ENCODE measurements at places on chromosomes 5 and 9. TPM values are rescaled to one million over a fixed set of nuclear protein-coding genes. Genes with fewer than 3 reads are reported as not detected.

The CARD6 gene
- total RNA-seq = 4.1 TPM

- H3K4me1 ChIP-seq = no peaks in the 10 kb centered on the region
- no peaks in the 10 kb centered on the region for H3K36me3 ChIP-seq
- no peak overlapping the region for H3K4me3 ChIP-seq
- DNase-seq = no peak
- H3K27ac ChIP-seq = no peak overlapping the region
- no peaks in the 10 kb centered on the region for H3K27me3 ChIP-seq
Observed at GRCh38 chr9:12718482-12719026, 25.4 kb downstream of the TYRP1 start.

DNA sequence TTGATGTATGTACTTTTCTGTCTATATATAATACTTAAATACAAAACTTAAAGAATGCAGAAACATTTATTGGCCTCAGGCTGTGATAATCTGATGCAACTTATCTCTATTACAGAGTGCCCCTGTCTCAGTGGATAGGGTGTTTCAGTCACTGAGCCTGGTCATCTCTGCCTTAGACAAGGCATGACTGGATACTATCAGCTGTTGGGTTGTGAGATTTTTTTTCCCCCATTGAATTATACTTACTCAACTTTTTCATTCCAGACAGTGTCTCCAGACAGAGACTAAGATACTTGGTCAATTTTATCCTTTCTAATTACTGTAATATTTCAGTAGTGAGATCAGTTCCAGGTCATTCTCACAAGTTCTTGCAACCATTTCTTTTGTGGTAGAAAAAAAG, 26.7 kb downstream of the XRCC4 start:
- no peaks in the 10 kb centered on the region for H3K27me3 ChIP-seq
- no peaks in the 10 kb centered on the region for H3K36me3 ChIP-seq
- no peak for DNase-seq
- no peak overlapping the region for H3K4me3 ChIP-seq
- no peak overlapping the region for H3K27ac ChIP-seq
- no peaks in the 10 kb centered on the region for H3K4me1 ChIP-seq

The STRBP gene
- 6.2 TPM for total RNA-seq

GRCh38 chr9:37944266-37944650, 40.3 kb upstream of the SLC25A51 start:
- peaks cover 3% of the 10 kb centered on the region for H3K4me1 ChIP-seq
- no peak overlapping the region for H3K4me3 ChIP-seq
- no peak for DNase-seq
- no peaks in the 10 kb centered on the region for H3K27me3 ChIP-seq

DNA sequence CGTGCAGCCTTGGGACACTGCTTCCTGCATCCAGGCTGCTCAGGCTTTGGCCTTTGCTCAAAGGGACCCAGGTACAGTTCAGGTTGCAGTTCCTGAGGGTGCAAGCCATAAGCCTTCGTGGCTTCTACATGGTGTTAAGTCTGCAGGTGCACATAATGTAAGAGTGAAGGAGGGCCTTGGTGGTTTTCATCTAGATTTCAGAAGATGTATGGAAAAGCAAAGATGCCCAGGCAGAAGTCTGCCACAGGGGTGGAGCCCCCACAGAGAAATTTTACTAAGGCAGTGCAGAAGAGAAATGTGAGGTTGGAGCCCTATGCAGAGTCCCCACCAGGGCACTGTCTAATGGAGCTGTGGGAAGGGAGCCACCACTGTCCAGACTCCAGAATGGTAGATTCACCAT, 200.9 kb downstream of the ICE1 start:
- H3K4me3 ChIP-seq = no peak overlapping the region
- no peaks in the 10 kb centered on the region for H3K36me3 ChIP-seq
- no peak overlapping the region for H3K27ac ChIP-seq
- no peaks in the 10 kb centered on the region for H3K27me3 ChIP-seq
- DNase-seq = no peak

GRCh38 chr9:68428481-68428880, 72.1 kb downstream of the PGM5 start:
- no peak overlapping the region for H3K27ac ChIP-seq
- DNase-seq = no peak
- no peaks in the 10 kb centered on the region for H3K36me3 ChIP-seq
- H3K27me3 ChIP-seq = no peaks in the 10 kb centered on the region
- H3K4me3 ChIP-seq = no peak overlapping the region
- H3K4me1 ChIP-seq = peaks cover 18% of the 10 kb centered on the region

DNA sequence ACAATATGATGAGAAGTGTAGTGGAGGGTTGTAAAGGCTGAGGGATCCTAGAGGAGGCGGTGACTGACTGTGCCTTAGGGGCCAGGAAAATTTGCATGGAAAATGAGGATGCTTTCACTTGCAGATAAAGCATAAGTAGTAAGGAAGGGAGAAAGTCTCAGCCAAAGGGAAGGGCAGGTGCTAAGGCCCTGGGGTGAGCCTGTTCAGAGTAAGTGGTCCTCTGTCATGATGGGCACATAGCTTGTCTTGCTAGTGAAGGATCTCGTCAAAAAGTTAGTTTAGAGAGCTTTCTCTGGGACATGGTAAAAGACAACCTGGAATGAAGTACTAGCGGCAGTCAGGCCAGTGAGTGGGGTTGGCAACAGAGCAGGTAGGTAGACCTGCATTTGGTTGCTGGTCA, 75.4 kb upstream of the CPLX2 start:
- H3K4me1 ChIP-seq = peaks cover 3% of the 10 kb centered on the region
- H3K27ac ChIP-seq = no peak overlapping the region
- no peaks in the 10 kb centered on the region for H3K27me3 ChIP-seq
- H3K4me3 ChIP-seq = no peak overlapping the region

DNA sequence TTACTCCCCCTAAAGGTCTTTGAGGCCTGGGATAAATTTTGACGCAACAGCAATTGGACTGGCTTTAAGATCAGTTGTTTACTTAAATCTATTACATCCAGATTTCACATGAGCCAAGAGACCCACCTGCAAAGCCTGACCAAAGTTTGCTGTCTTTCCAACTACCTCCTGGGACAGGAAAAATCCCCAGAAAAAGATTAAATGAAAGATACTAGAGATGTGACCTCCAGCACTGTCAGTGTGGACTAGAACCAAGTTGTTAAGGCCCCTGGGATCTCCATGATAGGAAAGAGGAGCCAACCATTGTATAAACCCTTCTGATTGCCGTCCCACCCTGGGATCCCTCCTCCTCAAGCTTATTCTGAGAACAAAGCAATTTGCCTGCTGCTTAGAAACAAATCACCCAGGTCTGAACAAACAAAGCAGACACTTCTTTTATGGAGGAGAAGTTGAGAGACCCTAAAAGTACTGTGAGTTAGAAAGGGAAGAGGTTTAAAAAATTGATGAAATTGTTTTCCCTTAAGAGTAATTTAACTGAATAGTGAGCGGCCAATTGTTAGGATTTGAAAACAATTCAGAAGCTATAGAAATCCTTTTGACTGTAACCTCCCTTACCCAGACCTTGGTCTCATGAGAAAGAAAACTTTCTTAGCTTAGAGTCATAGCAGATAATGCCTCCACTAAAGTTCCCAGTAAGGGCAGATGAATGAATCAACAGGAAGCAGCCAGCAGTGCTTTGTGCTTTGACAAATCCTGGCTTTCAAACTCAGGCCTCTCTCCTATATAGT, 255.2 kb downstream of the TMEM167A start:
- no peak overlapping the region for H3K4me3 ChIP-seq
- H3K27me3 ChIP-seq = no peaks in the 10 kb centered on the region
- H3K4me1 ChIP-seq = no peaks in the 10 kb centered on the region
- H3K36me3 ChIP-seq = no peaks in the 10 kb centered on the region
- no peak overlapping the region for H3K27ac ChIP-seq

GRCh38 chr5:180801596-180802324, 846 bp downstream of the MGAT1 start:
- H3K27me3 ChIP-seq = no peaks in the 10 kb centered on the region
- peaks cover 86% of the 10 kb centered on the region for H3K4me1 ChIP-seq
- no peak for DNase-seq
- H3K27ac ChIP-seq = peak overlapping the region; percentile 99
- H3K36me3 ChIP-seq = peaks cover 3% of the 10 kb centered on the region

- H3K27me3 ChIP-seq = no peaks in the 10 kb centered on the region
- H3K27ac ChIP-seq = no peak overlapping the region
- DNase-seq = no peak
- H3K4me1 ChIP-seq = peaks cover 5% of the 10 kb centered on the region
Observed at GRCh38 chr5:64518793-64519192, 13.0 kb downstream of the RGS7BP start.

- H3K4me1 ChIP-seq = no peaks in the 10 kb centered on the region
- DNase-seq = no peak
Observed at GRCh38 chr5:38692346-38692745, 135.9 kb upstream of the LIFR start.

GRCh38 chr9:102875687-102876086, 119.4 kb upstream of the CYLC2 start:
- no peak for DNase-seq
- H3K4me1 ChIP-seq = no peaks in the 10 kb centered on the region
- H3K27ac ChIP-seq = no peak overlapping the region
